ENCODE measurements at places on chromosomes 4 and X. TPM values are rescaled to one million over a fixed set of nuclear protein-coding genes. Genes with fewer than 3 reads are reported as not detected.

SERTM2 gene
- total RNA-seq, result not detected

USP51 gene
- 0.85 TPM for total RNA-seq

SHROOM4 gene
- 0.42 TPM for total RNA-seq

MAGED4 gene
- 6.0 TPM for total RNA-seq

PCGF3 gene
- 42.4 TPM for total RNA-seq

NEUROG2 gene
- not detected for total RNA-seq
